Activated T-helper 1 cell treated with anti-CD3 and anti-CD28 coated beads, Interleukin-12 subunit alpha, Interleukin-12 subunit beta, Interleukin-2, Interleukin-4 antibody, amounts not matched to agents 30 ng/mL and 10 ng/mL and 1 ng/mL, durations not matched to agents 14 hours and 24 hours and 36 hours (primary cell): ENCODE measurements at places on chromosomes 5 and 9. TPM values are rescaled to one million over a fixed set of nuclear protein-coding genes. Genes with fewer than 3 reads are reported as not detected.
A peak's percentile ranks its signal among the peaks of the same experiment; 100 is the strongest.

- no peaks in the 10 kb centered on the region for H3K36me3 ChIP-seq
- H3K4me3 ChIP-seq, result no peak overlapping the region
- H3K4me1 ChIP-seq, result no peaks in the 10 kb centered on the region
- no peak for DNase-seq
- H3K27me3 ChIP-seq, result peaks cover 10% of the 10 kb centered on the region
Measured at GRCh38 chr9:130189840-130190239, 17.6 kb downstream of the NCS1 start.

- no peak overlapping the region for H3K4me3 ChIP-seq
- H3K27ac ChIP-seq, result peak overlapping the region; percentile 60
- H3K4me1 ChIP-seq, result peaks cover 51% of the 10 kb centered on the region
- DNase-seq, result no peak
- H3K36me3 ChIP-seq, result peaks cover 16% of the 10 kb centered on the region
- peaks cover 4% of the 10 kb centered on the region for H3K27me3 ChIP-seq
Measured at GRCh38 chr5:66849803-66850202, 253.6 kb downstream of the MAST4 start.

DNA sequence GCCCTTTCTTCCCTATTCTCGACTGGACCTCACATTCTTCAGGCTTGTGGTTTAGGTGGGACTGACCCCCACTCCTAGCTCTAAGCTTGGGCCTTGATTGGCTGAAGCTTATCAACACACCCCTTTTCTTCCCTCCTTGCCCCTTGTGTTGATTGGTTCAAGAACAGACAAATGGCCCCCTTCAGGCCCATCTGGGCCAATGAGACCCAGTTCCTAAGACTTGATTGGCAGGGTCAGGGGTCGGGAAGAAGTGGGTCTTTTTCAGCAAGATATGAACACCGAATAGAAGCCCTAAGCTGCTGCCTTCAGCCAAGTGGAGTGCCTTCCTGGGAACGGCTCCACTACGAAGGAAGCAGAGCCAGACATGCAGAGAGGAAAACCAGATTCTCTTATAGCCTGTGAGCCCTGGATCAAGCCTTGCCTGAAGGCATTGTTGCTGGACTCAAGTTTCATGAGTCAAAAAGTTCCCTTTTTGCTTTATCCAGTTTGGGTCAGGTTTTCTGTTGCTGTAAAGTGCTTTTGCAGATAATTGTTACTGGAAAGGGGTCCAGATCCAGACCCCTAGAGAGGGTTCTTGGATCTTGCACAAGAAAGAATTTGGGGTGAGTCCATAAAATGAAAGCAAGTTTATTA is 22.4 kb upstream of the NCS1 start:
- no peaks in the 10 kb centered on the region for H3K36me3 ChIP-seq
- DNase-seq, result no peak
- H3K27me3 ChIP-seq, result peaks cover 21% of the 10 kb centered on the region
- H3K4me3 ChIP-seq, result no peak overlapping the region
- H3K4me1 ChIP-seq, result no peaks in the 10 kb centered on the region

- no peaks in the 10 kb centered on the region for H3K4me1 ChIP-seq
- H3K27me3 ChIP-seq, result no peaks in the 10 kb centered on the region
- no peak for DNase-seq
Measured at GRCh38 chr5:7169240-7169878, 226.6 kb upstream of the ADCY2 start.

SLC22A4 gene
- 1.6 and 2.6 TPM in 2 replicates for total RNA-seq

- no peak overlapping the region for H3K4me3 ChIP-seq
- H3K27ac ChIP-seq, result no peak overlapping the region
- H3K4me1 ChIP-seq, result no peaks in the 10 kb centered on the region
Measured at GRCh38 chr9:136567651-136568287, 21.9 kb upstream of the NOTCH1 start.

DNA sequence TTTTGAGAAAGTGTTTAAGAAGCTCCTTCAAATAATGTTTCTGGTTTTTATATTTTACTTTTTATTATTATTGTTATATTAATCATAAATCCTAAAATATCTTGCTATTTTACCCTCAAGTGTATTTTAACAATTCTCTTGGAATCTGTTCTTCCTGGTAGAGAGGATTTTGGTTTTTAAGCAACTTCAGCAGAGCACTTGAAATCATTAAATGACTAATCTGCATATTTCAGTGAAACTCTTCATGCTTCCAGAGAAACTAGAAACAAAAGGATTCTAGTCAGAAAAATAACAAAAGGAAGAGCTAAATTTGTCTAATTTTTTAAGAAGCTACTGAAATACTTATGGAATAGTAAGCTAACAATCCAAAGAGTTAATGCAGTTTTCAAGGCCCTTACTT is 1057.3 kb downstream of the TLE1 start:
- no peaks in the 10 kb centered on the region for H3K27me3 ChIP-seq
- H3K27ac ChIP-seq, result no peak overlapping the region
- no peak for DNase-seq
- H3K36me3 ChIP-seq, result no peaks in the 10 kb centered on the region
